ENCODE measurements at places on chromosomes 3 and 15.

DNA sequence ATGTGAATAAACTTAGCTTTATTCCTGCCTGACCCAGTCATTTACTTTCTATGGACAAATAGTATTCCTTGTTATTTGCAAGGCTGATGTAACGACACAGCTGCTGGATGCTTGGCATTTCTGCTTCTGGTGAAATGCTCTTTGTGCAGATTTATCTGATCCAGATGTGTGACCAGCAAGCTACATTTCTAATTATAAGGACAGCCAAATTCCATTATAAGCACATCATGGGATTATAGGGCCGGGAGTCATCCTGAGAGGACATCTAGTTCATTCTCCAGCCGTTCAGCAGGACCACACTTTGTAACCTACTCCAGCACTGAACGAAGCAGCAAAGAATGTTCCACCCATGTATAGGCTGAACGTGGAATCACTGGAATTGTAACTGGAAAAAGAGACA lies 42.9 kb downstream of the FNDC3B start:
- DNase-seq = no peak

GRCh38 chr15:78968539-78969271 lies 23.9 kb upstream of the CTSH start:
- DNase-seq = no peak

DNA sequence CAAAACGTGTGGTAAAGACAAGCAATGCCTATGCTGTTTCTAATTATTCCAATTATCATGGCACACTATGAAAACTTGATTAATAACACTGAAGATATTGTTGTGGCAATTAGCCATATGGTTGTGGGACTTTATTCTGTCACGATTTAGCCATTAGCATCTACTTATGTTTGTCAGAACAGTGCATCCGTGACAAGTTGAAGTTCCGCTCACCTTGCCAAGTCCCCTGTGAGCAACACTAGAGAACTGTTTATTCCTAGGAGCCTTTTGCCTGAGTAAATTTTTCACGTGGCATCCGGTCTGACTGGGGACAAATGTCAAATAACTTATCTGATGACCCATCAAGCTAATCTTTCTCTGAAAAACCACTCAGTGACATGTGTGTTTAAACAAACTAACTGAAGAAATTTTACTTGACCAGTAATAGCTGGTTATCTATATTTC lies 403.3 kb downstream of the TBC1D5 start:
- DNase-seq = no peak

DNA sequence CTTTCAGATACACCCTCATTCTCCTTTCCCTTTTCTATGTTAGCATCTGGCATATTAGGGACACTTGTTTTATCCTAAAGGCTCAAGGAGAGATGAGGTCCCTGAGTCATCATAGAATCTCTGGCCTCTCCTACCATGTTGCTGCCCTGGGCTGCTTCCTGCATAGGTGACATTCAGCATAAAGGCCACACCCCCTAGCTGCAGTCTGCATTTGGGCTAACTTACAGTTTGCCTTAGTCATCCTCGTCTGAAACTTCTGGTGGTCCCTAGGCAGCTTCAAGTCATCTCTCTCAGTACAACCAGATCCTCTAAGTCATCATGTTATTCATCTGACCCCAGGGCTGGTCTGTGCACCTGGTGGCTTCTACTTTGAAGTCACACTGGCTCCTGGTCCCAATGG lies 982.7 kb upstream of the NR2F2 start:
- no peak for DNase-seq

- peak; percentile 99 for DNase-seq
Observed at GRCh38 chr15:74545776-74546656, 5.0 kb downstream of the ARID3B start.

DNA sequence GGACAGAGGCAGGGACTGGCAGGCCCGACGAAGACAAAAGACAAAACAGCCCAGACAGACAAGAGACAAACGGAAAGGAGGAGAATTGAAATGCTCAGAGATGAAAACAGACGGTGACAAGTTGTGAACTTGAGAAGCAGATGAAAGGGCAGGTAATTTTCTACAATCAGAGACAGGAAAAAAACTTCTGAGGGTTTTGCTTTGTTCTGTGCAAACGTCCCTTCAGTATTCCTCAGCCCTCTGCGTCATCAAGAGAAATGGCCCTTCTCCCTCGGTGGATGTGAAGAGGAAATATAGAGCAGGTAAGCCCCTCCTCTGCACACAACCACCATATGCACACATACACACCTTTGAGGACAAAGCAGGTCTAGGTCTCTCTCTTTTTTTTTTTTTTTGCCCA lies 206.6 kb downstream of the UACA start:
- DNase-seq = no peak

GRCh38 chr3:53222183-53222901 lies 33.5 kb downstream of the TKT start:
- no peak for DNase-seq

- no peak for DNase-seq
Observed at GRCh38 chr3:37753428-37753827, 108.3 kb upstream of the CTDSPL start.

DNA sequence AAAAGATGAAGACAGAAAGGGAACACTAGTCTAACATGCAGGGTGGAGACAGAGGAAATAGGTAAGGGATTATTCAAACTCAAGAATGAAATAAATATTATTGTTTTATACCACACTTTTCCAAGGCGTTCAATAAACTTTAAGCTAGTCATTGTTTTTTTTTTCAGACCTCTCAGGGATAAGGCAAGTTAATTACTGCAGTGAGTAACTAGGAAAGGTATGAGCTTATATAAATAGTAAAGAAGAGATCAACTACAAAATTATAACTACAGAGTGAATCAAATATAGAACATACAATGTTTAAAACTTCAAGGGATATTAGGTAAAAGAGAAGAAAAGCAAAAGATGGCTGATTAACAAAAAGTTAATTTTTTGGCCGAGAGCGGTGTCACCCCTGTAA lies 31.5 kb upstream of the XXYLT1 start:
- no peak for DNase-seq

All from brain pericyte (primary cell).